ENCODE measurements at places on chromosomes 13 and 19. TPM values are rescaled to one million over a fixed set of nuclear protein-coding genes. Genes with fewer than 3 reads are reported as not detected.

Gene METTL21C
- total RNA-seq, result not detected

Gene LYPD5
- 0.35 TPM for total RNA-seq

Gene CNMD
- total RNA-seq, result 0.13 TPM

Gene GFY
- total RNA-seq, result not detected

Gene MADCAM1
- total RNA-seq, result not detected

Gene EDNRB
- total RNA-seq, result 0.15 TPM

Gene KIR3DL1
- total RNA-seq, result not detected

Gene LYL1
- not detected for total RNA-seq

- H3K4me1 ChIP-seq, result no peaks in the 10 kb centered on the region
- peak; percentile 85 for DNase-seq
- no peaks in the 10 kb centered on the region for H3K36me3 ChIP-seq
- no peaks in the 10 kb centered on the region for H3K27me3 ChIP-seq
- H3K27ac ChIP-seq, result no peak overlapping the region
- no peak overlapping the region for H3K4me3 ChIP-seq
Measured at GRCh38 chr13:85148009-85148408, 651.2 kb downstream of the SLITRK6 start.

DNA sequence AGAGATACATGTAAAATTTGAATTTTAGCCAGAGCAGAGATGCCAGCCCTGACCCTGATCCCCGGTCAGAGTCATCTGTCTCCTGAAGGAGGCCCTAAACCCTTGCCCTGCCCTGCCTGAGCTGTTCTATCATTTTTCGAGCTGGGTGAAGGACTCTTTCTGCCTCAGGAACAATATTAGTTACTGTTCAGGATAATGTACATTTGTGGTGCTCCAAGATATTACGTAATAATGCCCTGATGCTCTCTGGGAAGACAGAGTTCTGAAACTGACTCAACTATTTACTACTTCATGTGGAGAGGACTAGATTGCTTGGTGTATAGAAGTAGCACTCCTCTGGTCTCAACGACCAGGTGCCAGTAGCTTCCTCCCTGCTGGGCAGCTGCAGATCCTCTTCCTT is 37.9 kb upstream of the UBL3 start:
- no peak for DNase-seq
- no peak overlapping the region for H3K27ac ChIP-seq
- no peaks in the 10 kb centered on the region for H3K27me3 ChIP-seq
- no peaks in the 10 kb centered on the region for H3K36me3 ChIP-seq

DNA sequence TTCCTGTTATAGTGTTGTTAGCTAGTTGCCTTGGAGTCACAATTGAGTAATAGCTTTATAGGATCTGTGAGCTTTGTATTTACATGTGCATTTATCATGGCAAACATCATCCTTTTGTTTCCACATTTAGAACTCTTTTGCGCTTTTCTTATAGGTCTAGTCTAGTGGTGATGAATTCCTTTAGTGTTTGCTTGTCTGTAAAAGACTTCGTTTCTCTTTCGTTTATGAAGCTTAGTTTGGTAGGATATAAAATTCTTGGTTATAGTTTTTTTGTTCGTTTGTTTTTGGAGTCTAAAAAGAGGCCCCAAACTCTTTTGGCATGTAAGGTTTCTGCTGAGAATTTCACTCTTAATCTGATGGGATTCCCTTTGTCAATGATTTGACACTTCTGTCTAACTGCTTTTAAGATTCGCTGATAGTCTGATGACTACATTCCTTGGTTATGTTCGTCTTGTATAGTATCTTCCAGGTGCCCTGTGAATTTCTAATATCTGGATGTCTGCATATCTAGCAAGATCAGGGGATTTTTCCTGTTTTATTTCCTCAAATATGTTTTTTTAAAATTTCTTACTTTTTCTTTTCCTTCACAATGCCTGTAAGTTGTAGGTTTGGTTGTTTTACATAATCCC is 20.2 kb downstream of the DNAJC3 start:
- H3K27ac ChIP-seq, result no peak overlapping the region
- no peaks in the 10 kb centered on the region for H3K4me1 ChIP-seq
- H3K27me3 ChIP-seq, result no peaks in the 10 kb centered on the region
- H3K36me3 ChIP-seq, result no peaks in the 10 kb centered on the region
- DNase-seq, result no peak

- peaks cover 13% of the 10 kb centered on the region for H3K36me3 ChIP-seq
- H3K27ac ChIP-seq, result no peak overlapping the region
- H3K4me1 ChIP-seq, result no peaks in the 10 kb centered on the region
- H3K4me3 ChIP-seq, result no peak overlapping the region
- H3K27me3 ChIP-seq, result no peaks in the 10 kb centered on the region
Measured at GRCh38 chr13:32647926-32648325, 61.7 kb downstream of the PDS5B start.

DNA sequence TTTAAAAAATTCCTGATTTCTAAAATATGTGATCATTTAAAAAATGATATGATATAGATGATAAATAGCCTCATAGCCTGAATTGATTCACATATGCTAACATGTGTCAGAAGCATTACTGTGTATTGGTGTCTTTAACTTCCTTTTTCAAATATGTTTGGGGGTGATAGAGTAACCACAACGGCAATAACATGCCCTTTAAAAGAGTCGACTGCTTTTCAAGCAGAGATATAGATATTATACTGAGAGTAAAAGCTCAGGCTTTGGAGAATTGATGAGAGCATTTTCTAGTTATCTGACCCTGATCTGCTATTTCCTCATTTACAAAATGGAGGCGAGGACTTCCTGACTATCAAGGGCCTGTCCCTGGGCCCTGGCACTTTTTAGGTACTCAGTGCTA is 260.5 kb downstream of the DCT start:
- DNase-seq, result no peak
- H3K4me3 ChIP-seq, result no peak overlapping the region
- H3K27me3 ChIP-seq, result no peaks in the 10 kb centered on the region
- H3K27ac ChIP-seq, result no peak overlapping the region
- no peaks in the 10 kb centered on the region for H3K4me1 ChIP-seq
- H3K36me3 ChIP-seq, result no peaks in the 10 kb centered on the region

DNA sequence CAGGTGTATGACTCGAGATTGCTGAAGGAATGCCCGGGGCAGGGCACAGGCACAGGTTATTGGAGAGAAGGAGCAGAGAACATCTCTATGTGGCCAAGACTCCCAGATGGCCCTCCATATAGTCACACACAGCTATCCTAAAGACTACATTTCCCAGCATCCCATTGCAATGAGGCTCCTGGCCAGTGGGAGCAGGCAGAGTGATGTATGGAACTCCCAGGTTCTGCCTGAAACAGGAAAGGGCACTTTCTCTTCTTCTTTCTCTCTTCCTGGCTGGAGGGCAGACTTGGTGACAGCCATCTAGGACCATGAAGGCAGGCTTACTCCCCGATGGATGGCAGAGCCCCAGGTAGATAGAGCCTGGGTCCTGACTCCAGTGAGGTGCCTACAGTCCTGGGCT is 13.5 kb downstream of the PPP1R13L start:
- H3K27ac ChIP-seq, result no peak overlapping the region
- no peak for DNase-seq
- no peaks in the 10 kb centered on the region for H3K4me1 ChIP-seq
- H3K4me3 ChIP-seq, result no peak overlapping the region

- H3K36me3 ChIP-seq, result no peaks in the 10 kb centered on the region
- H3K27me3 ChIP-seq, result no peaks in the 10 kb centered on the region
- H3K4me1 ChIP-seq, result no peaks in the 10 kb centered on the region
- no peak overlapping the region for H3K4me3 ChIP-seq
- no peak for DNase-seq
- no peak overlapping the region for H3K27ac ChIP-seq
Measured at GRCh38 chr13:69495096-69495495, 612.5 kb upstream of the ATXN8OS start.

- no peak overlapping the region for H3K4me3 ChIP-seq
- no peaks in the 10 kb centered on the region for H3K27me3 ChIP-seq
- DNase-seq, result no peak
- no peak overlapping the region for H3K27ac ChIP-seq
Measured at GRCh38 chr13:110662091-110662490, 43.8 kb downstream of the CARS2 start.

GRCh38 chr19:49374665-49375434 is 11.2 kb downstream of the DKKL1 start:
- no peak overlapping the region for H3K27ac ChIP-seq
- H3K4me3 ChIP-seq, result no peak overlapping the region
- H3K4me1 ChIP-seq, result no peaks in the 10 kb centered on the region
- H3K27me3 ChIP-seq, result no peaks in the 10 kb centered on the region

- no peaks in the 10 kb centered on the region for H3K36me3 ChIP-seq
- no peaks in the 10 kb centered on the region for H3K27me3 ChIP-seq
- no peaks in the 10 kb centered on the region for H3K4me1 ChIP-seq
- no peak for DNase-seq
- H3K4me3 ChIP-seq, result no peak overlapping the region
Measured at GRCh38 chr19:56253737-56254136, 18.8 kb upstream of the EDDM13 start.

DNA sequence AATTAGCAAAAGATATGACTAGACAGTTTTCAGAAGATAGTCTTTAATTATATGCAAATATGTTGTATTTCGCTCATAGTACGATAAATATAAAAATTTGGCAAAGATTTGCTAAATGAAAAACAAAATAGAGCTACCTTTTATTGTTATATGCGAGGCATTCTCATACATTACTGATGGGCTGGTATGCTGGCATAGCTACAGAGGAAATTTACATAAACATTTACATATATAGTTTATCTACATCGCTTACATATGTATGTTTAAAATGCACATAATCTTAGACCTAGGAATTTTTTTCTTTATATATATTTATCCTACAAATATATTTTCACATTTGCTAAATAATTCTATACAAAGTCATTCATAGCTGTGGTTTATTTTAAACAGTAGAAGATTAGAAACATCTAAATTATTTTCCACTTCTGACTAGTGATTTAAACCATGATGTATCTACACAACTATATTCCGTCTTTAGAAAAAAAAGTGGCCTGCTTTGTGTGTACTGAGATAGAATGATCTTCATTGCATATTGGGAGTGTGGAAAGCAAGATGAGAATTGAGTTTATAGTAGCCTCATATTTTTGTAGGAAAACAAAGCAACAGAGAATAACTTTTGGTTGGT is 1345.0 kb upstream of the SLC10A2 start:
- no peak overlapping the region for H3K27ac ChIP-seq
- H3K4me3 ChIP-seq, result no peak overlapping the region
- no peaks in the 10 kb centered on the region for H3K36me3 ChIP-seq
- H3K4me1 ChIP-seq, result no peaks in the 10 kb centered on the region
- DNase-seq, result no peak

DNA sequence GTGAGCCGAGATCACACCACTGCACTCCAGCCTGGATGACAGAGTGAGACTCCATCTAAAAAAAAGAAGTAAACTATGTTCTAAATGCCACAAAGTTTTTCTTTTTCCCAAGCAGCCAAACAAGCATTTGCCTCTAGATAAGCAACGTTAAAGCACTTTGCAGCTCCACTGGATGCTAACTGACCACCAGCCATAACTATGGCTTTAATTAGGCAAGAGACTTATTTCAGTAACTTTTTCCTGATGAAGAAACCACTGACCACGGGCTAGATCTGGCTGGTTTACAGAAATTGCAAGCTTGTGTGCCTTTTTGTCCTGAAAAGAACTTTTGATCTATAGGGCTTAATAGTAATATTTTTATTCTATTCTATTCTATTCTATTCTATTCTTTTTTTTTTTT is 22.1 kb downstream of the CD70 start:
- no peak overlapping the region for H3K4me3 ChIP-seq
- no peaks in the 10 kb centered on the region for H3K4me1 ChIP-seq
- no peaks in the 10 kb centered on the region for H3K36me3 ChIP-seq
- no peaks in the 10 kb centered on the region for H3K27me3 ChIP-seq
- DNase-seq, result no peak

DNA sequence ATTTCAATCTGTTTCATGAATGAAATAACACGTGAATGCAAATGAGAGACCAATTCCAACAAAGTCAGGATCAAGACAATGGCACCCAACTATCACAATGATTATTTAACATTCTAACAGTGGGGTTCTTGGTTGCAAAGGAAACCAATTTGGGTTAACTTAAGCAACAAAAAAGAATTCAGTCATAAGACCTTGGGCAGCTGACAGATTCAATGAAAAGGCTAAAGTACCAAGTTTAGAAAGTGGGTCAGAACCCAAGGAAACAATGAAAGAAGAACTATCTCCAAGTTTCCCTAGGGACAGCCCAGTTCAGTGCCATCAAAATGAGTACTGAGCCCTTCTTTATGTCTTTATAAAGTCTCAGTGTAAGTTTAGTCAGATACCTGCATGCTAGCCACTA is 17.5 kb upstream of the SIGLEC14 start:
- no peak overlapping the region for H3K4me3 ChIP-seq
- no peaks in the 10 kb centered on the region for H3K4me1 ChIP-seq
- no peak overlapping the region for H3K27ac ChIP-seq
- no peaks in the 10 kb centered on the region for H3K27me3 ChIP-seq
- DNase-seq, result no peak

GRCh38 chr13:110983241-110983640 is 68.4 kb upstream of the ANKRD10 start:
- H3K27ac ChIP-seq, result no peak overlapping the region
- H3K4me3 ChIP-seq, result no peak overlapping the region
- H3K4me1 ChIP-seq, result no peaks in the 10 kb centered on the region
- DNase-seq, result no peak
- no peaks in the 10 kb centered on the region for H3K36me3 ChIP-seq
- no peaks in the 10 kb centered on the region for H3K27me3 ChIP-seq

- no peaks in the 10 kb centered on the region for H3K4me1 ChIP-seq
- DNase-seq, result no peak
- no peaks in the 10 kb centered on the region for H3K36me3 ChIP-seq
- H3K27me3 ChIP-seq, result no peaks in the 10 kb centered on the region
- H3K4me3 ChIP-seq, result no peak overlapping the region
Measured at GRCh38 chr13:95060014-95060519, 241.2 kb downstream of the ABCC4 start.

- H3K36me3 ChIP-seq, result 0 out of 2 replicates have a peak, but pooled peaks cover 3% of the 10 kb centered on the region
- no peak overlapping the region for H3K4me3 ChIP-seq
- H3K27me3 ChIP-seq, result no peaks in the 10 kb centered on the region
- H3K27ac ChIP-seq, result no peak overlapping the region
- H3K4me1 ChIP-seq, result peaks cover 18% of the 10 kb centered on the region
Measured at GRCh38 chr13:111215081-111216047, 100.3 kb downstream of the ARHGEF7 start.

DNA sequence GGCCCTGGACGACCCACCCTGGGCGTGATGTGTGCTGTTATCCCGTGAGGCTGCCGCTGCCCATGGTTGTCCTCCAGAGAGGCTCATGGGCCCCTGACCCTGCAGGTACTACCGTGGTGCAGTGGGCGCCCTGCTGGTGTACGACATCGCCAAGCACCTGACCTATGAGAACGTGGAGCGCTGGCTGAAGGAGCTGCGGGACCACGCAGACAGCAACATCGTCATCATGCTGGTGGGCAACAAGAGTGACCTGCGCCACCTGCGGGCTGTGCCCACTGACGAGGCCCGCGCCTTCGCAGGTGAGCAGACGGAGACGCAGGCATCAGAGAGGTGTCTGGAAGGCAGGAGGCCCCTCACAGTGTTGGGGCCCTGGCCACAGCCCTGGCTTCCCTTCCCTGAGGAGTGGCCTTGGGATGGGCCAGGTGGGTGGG is 11.1 kb upstream of the MARCHF2 start:
- H3K4me3 ChIP-seq, result no peak overlapping the region
- no peak overlapping the region for H3K27ac ChIP-seq
- H3K27me3 ChIP-seq, result no peaks in the 10 kb centered on the region
- peaks cover 12% of the 10 kb centered on the region for H3K36me3 ChIP-seq
- H3K4me1 ChIP-seq, result peaks cover 4% of the 10 kb centered on the region

All from SJCRH30 (cell line).